ENCODE measurements at places on chromosomes 7 and 10.
A peak's percentile ranks its signal among the peaks of the same experiment; 100 is the strongest.

- DNase-seq: no peak
Observed at GRCh38 chr10:97914171-97914836, 64.7 kb downstream of the GOLGA7B start.

DNA sequence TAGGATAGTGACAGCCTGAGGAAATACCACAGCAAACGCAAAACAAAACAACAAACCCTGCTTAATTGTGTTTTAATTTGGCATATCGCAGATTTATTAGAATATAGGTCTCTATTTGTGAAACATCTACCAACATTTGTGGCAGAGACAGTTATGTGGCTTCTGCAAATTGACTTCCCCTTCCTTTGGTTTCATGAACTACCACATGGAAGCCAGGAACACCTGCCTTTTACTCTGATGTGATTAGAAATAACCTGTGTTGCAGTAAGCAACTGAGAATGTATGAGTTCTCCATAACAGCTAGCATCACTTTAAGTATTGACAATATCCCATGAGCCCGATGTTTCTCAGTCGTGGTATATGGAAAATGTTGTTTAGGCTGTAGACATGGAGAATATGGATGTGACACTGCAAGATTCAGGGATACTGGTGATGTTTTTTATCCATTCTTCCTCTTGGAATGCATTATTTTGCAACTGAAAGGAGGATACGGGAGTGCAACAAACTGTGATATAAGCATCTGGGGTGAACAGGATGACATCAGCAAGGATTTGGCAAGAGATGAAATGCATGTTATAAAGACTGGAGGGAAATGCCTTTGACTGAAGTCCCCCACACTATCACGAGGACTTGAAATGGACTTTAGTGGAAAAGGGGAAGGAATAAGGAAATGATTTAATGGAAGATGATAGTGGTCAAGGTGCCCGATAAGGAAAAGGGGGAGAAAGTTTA lies 95.9 kb downstream of the CUBN start:
- peak; percentile 6 for DNase-seq

DNA sequence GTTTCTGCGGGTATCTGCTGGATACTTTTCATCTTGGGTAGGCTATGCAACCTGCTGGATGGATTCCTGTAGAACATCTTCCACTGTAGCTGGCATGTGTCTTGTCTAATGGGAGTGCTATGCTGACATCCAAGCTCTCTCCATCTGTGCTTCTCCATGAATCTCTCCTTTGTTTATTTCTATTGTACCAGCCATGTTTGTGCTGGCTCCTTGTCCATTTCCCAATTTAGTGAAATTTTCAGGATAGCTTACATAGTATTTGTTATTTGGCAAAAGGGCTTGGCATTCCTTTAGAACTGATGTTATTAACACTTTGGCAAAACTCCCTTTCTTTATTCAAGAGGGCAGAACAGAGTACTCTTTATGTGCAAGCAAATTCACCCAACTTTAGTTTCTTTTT lies 198.0 kb downstream of the CSTF2T start:
- no peak for DNase-seq

- no peak for DNase-seq
Observed at GRCh38 chr10:7533657-7534479, 123.0 kb upstream of the SFMBT2 start.

DNA sequence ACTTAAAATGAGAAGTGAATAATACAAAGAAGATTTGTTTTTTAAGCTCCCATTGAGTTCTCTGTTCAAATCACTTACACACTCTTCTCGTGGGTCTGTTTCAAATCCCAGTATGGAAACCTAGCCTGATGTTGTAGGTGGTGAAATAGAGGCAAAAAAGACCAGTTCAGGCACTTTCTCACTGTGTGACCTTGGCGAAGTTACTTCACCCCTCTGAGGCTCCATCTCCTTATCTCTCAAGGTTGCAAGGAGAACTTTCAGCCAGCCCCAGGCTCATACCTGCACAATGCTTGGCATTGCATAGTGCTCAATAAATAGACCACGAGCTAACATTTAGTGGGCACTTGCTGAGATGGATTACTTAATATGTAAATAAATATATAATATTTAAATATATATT lies 90.1 kb downstream of the PRLHR start:
- DNase-seq: no peak

DNA sequence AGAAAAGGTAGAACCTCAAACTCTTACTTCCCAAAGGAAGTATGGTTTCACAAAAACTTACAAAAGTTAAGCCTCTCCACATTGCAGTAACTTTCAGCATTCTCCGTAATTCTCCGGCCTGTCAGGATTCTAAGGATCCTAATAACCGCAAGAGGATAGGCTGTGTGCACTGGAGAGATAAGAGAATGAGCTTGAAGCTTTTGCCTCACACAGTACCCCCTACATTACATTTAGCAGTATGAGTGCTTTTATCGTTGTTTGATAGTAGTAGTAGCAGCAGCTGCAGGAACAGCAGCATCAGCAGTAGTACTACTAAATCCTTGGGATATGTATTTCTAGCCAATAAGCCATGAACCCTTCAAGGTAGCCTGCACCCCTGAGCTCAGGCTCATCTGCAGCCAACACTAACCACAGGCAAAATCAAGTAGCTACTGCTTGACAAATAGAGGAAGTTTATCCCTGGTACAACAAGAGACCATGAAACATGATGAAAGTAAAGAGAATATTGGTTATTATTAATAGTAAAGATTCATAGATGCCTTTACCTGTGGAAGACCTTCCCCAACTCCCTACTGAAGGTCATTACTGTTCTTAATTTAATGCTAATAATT lies 222.6 kb upstream of the CNTNAP2 start:
- no peak for DNase-seq

DNA sequence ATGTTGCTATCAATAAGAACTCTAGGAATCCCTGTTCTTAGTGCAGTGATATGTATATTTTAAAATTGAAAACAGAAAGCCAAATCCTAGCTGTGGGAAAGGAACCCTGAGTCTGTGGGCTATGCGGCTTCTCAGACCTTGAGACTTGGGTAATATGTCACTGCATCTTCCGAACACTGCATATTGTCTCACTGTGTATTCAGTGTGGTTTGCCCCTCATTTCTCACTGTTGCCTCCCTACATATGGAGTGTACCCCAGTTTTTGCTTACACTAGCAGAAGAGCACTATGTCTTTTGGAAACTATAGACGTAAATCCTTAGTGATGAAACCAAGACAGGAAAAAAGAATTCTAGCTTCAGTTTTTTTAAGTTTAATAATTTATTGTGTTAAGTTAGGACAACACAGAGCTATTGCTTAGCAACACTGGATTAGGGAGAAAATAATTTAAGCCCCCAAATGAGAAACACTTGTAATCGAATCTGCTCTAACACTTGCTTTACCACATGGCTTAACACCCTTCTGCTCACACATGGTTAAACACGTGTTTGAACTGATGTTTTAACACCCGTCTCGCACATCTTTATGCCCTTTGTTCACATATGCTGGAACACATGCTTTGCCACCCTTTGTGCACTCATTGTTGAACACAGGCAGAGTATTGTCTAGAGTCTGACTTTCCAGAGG lies 251.3 kb downstream of the VTI1A start:
- DNase-seq: no peak

DNA sequence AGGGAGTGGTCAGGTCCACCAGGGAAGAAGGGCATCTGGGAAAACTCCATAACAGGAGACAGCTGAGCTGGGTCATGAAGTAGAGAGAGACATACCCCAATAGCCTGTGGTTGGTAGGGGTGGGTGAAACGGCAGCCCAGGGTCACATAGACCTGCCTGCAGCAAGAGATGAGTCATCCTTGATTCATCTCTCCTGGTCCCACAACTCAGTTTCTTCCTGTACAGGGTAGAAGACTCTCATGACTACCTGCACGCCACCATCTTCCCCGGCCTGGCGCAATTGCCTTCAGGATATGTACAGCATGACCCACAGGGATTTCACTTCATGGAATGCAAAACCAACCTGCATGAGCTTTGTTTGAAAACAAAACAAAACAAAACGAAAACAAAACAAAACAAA lies 45.1 kb upstream of the ADAM12 start:
- no peak for DNase-seq

DNA sequence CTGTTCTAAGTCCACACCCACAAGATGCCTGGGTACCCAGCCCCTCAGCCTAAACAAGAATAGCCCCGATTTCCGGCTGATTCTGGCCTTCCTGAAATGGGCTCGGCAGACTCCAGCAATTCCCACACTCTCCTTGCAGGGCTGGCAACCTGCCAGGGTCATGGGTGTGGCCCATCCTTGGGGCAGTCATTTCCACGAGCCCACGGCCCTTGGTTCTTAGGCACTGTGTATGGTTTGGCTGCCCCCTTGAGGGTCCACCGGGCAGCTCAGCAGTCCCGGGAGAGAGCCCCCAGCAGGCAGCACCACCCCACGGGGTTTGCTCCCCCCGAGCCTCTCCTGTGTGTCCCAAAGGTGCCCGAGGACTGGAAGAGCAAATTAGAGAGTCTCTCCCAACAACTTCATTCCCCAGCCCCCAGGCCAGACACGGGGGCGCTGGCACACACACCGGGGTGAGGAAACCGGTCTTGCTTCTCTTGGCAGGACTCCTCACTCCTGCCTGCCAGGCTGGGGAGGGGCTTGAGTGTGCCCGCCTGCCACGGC lies 142.2 kb downstream of the EMX2 start:
- no peak for DNase-seq

DNA sequence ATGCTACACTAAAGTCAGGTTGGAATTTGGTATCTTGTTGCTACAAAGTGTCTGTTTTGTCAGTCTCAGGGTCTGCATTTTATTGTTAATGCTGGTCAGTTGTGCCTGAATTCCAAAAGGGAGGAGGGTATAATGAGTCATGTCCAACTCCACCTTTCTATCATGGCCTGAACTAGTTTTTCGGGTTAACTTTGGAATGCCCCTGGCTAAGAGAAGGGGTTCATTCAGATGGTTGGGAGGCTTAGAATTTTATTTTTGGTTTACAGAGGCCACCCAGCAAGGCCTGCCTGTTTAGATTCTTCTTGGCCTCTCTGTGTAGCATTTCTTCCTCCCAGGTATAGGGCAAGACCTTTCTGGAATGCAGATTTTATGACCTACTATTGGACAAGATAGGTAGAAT lies 93.2 kb downstream of the SKIDA1 start:
- DNase-seq: no peak

- DNase-seq: peak; percentile 68
Observed at GRCh38 chr7:118214051-118214832, 10.3 kb upstream of the ANKRD7 start.

GRCh38 chr7:80781561-80781979 lies 137.3 kb downstream of the SEMA3C start:
- DNase-seq: no peak

DNA sequence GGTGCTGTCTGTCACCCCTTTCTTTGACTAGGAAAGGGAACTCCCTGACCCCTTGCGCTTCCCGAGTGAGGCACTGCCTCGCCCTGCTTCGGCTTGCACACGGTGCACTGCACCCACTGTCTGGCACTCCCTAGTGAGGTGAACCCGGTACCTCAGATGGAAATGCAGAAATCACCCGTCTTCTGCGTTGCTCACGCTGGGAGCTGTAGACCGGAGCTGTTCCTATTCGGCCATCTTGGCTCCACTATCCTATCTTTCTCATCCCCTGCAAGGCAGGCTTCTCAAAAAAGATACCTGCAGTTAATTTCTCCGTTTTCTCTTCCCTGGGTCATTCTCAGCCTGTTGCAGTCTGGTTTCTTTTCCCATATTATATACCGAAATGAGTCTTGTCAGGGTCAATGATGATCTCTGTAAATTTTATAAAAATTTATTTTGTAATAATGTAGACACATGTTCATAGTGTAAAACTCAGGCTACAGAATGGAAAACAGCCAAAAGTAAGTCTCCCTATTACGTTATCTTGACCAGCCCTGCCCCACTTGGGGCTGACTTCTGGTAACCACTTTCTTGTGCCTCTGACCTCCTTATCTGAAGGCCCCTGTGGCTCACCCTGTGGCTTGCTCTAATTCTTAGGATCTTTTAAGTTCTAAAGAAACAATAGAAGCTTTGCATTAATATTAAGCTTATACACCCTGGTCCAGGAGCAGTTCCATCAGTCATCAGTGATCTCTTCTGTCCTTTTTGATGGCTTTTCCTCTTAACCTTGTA lies 20.7 kb downstream of the BLVRA start:
- no peak for DNase-seq

DNA sequence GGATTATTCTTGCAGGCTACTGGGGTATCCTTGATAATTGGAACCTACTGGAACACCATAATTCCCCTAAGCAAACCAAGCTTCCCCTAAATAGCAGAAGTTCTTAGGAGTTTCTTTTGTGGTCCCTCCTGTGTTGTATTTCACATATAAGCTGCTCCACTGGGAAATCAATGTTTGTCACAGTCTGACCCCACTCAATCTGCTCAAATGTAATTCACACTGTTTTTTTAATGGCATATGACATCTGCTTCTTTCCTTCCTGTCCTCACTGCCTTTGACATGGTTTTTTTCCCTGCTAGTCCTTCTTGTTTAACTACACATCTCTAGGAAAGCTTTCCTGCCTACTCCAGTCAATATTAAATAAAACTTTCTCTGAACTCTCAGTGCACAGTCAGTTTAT lies 1.8 kb upstream of the PTPRZ1 start:
- no peak for DNase-seq

GRCh38 chr7:47371733-47372368 lies 210.1 kb downstream of the TNS3 start:
- no peak for DNase-seq

DNA sequence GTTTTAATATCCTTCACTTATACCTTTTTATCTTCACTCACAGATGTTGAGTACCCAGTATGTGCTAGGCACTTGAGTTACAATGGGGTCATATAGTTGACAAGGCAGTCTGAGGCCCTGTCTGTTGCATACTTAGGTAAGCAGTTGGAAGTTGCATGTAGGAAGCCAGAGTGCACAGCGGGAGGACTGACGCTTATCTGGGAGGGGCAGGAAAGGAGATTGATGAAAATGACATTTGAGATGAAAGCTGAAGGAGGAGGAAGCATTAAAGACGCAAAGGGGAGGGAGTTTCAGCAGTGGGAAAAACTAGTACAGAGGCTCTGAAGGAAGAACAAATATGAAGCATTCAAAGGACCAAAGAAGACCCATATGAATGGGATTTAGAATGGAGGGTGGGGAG lies 266.2 kb downstream of the HTR7 start:
- DNase-seq: no peak

GRCh38 chr7:46969303-46970130 lies 612.4 kb downstream of the TNS3 start:
- no peak for DNase-seq

DNA sequence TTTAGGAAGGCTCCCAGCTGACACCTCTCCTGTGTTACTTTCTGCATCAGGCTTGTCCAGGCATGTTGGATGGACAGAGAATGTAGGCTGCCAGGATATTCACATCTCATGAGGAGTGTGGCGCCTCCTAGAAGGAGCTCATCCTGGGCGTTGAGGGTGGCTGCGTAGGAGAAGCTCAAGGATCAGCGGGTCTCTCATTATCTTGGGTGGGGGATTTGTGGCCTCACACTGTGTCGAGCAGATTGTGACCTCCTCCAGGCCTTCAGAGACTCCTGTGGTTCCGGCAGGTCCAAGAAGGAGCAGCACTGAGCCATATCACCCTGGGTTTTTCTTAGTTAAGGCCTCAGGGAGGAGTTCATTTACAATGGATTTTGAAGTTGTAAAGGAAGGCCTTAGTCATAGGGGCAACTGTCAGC lies 8.7 kb upstream of the COBL start:
- no peak for DNase-seq
